ENCODE measurements at places on chromosomes 6 and 20. TPM values are rescaled to one million over a fixed set of nuclear protein-coding genes. Genes with fewer than 3 reads are reported as not detected.

DNA sequence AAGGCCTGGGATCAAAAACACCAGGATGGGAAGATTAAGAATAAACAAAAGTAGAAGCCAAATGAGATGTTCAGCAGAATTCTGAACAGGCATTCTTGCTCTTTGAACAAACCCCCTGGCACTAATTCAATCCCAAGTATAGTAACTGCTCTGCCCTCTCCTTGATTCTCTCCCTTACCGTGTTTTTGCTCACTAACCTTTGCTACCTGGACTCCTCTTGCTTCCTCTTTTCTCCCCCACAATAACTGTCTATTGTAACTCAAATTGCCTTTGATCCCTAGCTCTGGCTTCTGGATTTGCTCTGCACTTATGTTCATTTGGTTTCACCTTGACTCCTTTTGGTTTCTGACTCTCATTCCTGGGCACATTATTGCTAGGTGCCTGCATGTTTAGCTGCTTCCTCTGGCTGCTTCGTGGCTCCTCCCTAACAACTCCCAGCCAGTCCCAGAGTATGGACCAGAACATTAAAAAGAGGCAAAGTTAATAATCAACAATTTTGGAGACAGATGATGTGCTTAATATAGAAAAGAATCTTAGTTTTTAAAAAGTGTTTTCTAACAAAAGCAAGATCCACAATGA, 65.4 kb upstream of the PHIP start:
- H3K4me1 ChIP-seq, result no peaks in the 10 kb centered on the region
- H3K4me3 ChIP-seq, result no peak overlapping the region
- DNase-seq, result no peak
- peaks cover 5% of the 10 kb centered on the region for H3K27me3 ChIP-seq
- H3K36me3 ChIP-seq, result no peaks in the 10 kb centered on the region

The SIRPB1 gene
- total RNA-seq, result 4.3 TPM

The ARG1 gene
- total RNA-seq, result not detected

The WFDC12 gene
- not detected for total RNA-seq

DNA sequence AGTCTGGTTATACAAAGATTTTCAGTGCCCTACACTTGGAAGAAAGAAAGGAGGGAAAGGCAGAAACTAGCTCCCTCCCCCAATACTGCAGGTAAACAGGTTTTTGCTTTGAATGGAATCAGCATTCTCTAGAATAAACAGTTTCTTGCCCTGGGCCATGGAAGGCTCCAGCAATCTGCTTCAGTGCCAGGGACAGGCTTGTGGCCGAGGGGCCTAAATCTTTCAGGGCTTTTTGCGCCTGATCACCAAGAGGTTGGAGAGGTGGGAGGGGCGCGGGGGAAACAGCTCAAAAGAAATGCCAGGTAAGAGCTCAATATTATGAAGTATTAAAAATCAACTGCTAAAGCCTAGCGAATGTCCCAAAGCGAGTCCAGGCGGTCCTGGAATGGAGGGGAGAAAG, 23.8 kb downstream of the TFAP2B start:
- no peaks in the 10 kb centered on the region for H3K36me3 ChIP-seq
- H3K27me3 ChIP-seq, result peaks cover 95% of the 10 kb centered on the region
- no peak overlapping the region for H3K27ac ChIP-seq
- H3K4me1 ChIP-seq, result peaks cover 2% of the 10 kb centered on the region
- H3K4me3 ChIP-seq, result no peak overlapping the region
- DNase-seq, result no peak

DNA sequence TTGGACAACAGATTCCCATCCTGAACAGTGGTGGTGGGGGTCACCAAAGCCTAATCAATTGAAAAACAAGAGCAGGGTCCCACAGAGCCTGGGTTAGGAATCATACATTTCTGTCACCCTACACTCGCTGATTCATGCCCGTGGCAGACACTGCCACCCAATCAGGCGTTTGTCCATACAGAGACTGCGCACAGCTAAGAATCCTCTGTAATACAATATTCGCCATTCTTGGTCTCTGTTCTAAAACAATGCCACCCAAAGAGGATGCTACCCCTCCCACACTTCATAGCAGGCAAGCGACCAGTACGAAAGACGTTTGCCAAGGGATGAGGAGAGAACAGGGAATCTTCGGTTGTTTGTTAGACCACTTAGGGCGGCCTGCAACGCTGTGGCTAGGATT, 28.1 kb upstream of the SLC22A23 start:
- H3K4me1 ChIP-seq, result no peaks in the 10 kb centered on the region
- peaks cover under 1% of the 10 kb centered on the region for H3K36me3 ChIP-seq
- H3K4me3 ChIP-seq, result no peak overlapping the region
- peaks cover 22% of the 10 kb centered on the region for H3K27me3 ChIP-seq
- no peak for DNase-seq

The TREM1 gene
- total RNA-seq, result 0.30 TPM

DNA sequence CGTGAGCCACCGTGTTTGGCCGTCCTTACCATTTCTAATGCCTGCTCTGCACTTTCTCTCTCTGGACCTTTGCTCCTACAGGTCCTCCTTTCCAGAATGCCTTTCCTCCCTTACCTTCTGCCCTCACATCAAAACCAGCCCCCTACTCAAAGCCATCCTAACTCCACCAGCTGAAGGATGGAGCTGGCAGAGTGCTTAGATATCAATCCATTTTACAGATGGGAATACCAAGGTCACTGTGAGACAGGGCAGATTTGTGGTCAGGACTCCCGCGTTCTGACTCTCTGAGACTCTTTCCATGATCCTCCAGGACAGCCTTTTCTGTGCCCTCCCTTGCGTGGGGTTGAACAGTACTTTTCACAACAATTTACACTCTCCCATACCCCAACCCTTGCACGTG, 41.7 kb upstream of the SCRT2 start:
- H3K36me3 ChIP-seq, result no peaks in the 10 kb centered on the region
- DNase-seq, result no peak
- H3K4me3 ChIP-seq, result no peak overlapping the region
- H3K27me3 ChIP-seq, result peaks cover 15% of the 10 kb centered on the region
- H3K4me1 ChIP-seq, result no peaks in the 10 kb centered on the region
- no peak overlapping the region for H3K27ac ChIP-seq

DNA sequence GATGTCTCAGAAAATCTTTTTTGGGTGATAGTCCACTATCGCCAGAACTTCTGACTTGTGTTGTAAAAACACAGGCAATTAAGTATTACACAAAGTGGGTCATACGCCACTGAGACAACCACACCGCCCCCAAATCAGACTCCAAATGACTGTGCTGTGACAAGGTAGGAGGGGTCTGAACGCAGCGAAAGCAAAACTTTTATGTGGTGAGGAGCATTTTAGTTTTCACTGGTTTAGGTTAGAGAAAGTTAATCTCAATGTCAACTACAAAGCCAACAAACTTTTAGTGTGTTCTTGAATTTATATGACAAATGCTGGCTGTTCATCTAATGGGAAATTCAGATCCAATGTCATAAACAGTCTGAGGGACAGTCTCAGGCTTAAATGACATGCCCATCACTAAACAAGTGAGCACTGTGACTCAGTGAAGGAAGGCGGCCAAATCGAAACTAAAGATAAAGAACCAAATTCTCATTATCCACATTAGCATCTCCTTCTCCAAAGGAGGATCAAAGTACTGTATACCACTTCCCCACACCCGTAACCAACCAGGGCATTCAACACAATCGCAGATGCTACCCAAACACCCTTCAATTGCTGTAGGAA, 186.7 kb downstream of the GJA10 start:
- peak overlapping the region; percentile 89 for H3K4me3 ChIP-seq
- H3K27ac ChIP-seq, result peak overlapping the region; percentile 97
- DNase-seq, result peak; percentile 84
- no peaks in the 10 kb centered on the region for H3K27me3 ChIP-seq
- peaks cover 70% of the 10 kb centered on the region for H3K4me1 ChIP-seq

The SIRPD gene
- 0.28 TPM for total RNA-seq

The ISM1 gene
- 3.2 TPM for total RNA-seq

GRCh38 chr20:9342651-9343050, 171.7 kb upstream of the LAMP5 start:
- H3K27me3 ChIP-seq, result peaks cover 6% of the 10 kb centered on the region
- no peaks in the 10 kb centered on the region for H3K4me1 ChIP-seq
- DNase-seq, result no peak
- no peaks in the 10 kb centered on the region for H3K36me3 ChIP-seq

DNA sequence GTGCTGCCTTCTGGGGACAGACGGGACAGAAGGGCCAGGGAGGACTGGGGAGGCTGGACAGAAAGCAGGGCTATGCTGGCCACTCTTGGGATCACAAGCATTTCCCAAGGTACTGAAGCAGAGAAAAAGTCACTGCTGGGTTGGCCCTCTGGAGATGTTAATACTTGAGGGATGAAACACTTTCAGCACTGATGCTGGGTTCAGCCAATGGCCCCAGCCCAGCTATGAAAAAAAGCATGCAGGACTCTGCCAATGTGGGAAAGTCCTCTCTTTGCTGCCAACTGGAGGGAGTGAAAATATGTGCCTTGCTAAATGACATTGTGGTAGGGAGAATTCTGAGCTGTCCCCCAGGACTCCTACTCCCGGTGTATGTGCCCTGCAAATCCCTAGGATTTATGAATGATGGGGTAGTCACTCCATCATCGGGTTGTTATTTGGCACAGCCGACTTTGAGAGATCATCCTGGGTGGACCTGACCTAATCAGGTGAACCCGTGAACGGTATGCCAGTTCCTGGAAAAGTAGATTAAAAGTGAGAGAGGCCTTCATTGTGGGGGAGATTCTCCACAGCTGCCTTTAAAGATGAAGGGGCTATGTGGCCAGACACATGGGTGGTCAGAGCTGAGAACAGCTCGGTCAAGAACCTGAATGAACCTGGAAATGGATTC, 119.9 kb upstream of the TRAF3IP2 start:
- peak overlapping the region; percentile 79 for H3K27ac ChIP-seq
- H3K36me3 ChIP-seq, result peaks cover 79% of the 10 kb centered on the region
- no peak for DNase-seq
- peaks cover 77% of the 10 kb centered on the region for H3K4me1 ChIP-seq

DNA sequence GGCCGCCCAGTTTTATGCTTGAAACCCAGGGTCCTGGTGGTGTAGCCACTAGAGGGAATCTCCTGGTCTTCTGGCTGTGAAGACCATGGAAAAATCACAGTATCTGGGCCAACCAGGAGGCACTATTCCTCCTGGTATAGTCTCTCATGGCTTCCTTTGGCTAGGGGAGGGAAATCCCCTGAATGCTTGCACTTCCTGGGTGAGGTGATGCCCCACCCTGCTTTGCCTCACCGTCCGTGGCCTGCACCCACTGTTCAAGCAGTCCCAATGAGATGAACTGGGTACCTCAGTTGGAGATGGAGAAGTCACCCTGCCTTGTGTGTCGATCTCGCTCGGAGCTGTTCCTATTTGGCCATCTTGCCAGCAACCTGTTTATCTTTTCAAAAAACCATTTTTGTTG, 10.1 kb upstream of the ZNF337 start:
- no peaks in the 10 kb centered on the region for H3K27me3 ChIP-seq
- peaks cover 60% of the 10 kb centered on the region for H3K36me3 ChIP-seq
- peak; percentile 29 for DNase-seq
- H3K4me3 ChIP-seq, result peak overlapping the region; percentile 55

DNA sequence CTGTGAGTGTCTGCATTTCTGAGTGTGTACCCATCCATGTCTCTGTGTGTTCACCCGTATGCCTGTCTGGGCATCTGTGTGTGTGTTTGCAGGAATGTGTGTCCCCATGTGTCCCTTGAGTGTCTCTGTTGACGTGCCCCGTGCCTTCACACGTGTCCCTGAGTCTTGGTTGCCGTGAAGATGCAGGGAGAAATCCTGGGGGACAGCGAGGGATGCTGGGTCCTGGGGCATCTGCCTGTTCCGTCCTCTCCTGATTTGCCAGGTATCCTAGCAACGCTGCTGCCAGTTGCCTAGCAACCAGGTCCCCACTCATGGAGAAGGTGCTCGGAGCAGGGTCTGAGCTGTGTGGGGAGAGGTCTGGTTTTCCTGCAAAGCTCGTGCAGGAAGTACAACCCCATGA, 6.0 kb upstream of the LKAAEAR1 start:
- DNase-seq, result no peak
- no peak overlapping the region for H3K27ac ChIP-seq
- H3K4me1 ChIP-seq, result no peaks in the 10 kb centered on the region
- H3K27me3 ChIP-seq, result peaks cover 3% of the 10 kb centered on the region
- no peaks in the 10 kb centered on the region for H3K36me3 ChIP-seq
- no peak overlapping the region for H3K4me3 ChIP-seq

The FRK gene
- 0.08 TPM for total RNA-seq

DNA sequence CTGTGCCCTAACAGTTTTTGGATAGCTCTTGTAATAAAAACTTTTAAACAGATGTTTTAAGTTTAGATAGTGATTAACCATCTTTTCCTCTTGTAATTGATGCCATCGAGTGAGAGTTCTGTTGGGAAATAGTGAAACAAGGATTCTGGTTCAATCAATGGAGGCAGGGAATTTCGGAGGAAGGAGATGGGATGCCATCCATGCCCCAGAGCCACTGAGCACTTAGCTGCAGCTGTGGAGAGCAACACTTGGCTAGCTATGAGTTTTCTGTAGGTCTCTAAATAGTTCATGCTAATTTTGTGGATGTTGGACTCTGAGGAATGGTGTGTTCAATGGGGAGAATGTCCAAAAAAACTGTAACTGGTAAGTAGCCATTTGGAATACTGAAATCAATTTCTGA, 16.7 kb downstream of the CBFA2T2 start:
- H3K27me3 ChIP-seq, result no peaks in the 10 kb centered on the region
- peaks cover 20% of the 10 kb centered on the region for H3K4me1 ChIP-seq
- no peak overlapping the region for H3K27ac ChIP-seq
- no peak for DNase-seq
- H3K36me3 ChIP-seq, result peaks cover 12% of the 10 kb centered on the region

The LBP gene
- total RNA-seq, result not detected

DNA sequence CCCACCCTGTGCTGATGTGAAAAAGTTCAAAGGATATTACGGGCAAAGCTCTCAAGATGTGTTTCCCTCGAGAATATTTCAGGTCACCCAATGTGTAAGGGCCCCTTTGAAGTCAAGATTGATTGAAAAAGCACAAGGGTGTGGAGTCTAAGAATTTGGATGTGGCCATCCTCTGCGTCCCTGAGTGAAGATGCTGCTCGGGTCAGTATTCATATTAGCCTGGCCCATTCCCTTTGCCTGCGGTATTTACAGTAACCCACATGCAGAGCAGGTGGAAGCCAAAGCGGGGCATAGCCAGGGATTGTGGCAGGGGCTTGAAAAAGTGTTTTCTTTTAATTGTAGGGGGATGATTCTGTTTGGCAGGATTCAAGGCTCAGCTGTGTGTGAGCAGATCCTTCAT, 211.0 kb downstream of the TSHZ2 start:
- no peak for DNase-seq
- H3K27ac ChIP-seq, result no peak overlapping the region
- H3K36me3 ChIP-seq, result no peaks in the 10 kb centered on the region

DNA sequence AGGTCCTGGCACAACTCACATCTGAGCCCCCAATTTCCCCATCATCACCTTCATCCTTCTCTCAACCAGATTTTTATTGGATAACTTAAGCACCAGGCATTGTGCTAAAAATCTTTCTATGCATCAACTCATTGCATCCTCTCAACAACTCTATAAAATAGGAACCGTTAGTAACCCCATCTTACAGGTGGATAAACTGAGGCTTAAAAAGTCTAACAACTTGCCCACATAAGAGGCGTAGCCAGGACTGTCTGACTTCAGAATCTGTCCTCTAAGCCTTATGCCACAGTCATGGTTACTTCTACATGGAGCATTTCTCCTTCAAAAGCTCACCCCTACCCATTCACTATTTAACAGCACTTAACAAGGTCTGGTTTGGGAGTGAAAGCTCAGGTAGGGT, 51.1 kb downstream of the PPP1R16B start:
- H3K27ac ChIP-seq, result no peak overlapping the region
- H3K4me1 ChIP-seq, result peaks cover 56% of the 10 kb centered on the region
- H3K4me3 ChIP-seq, result no peak overlapping the region
- no peaks in the 10 kb centered on the region for H3K27me3 ChIP-seq
- DNase-seq, result no peak

All from activated naive CD8-positive, alpha-beta T cell treated with anti-CD3 and anti-CD28 coated beads for 36 hours (primary cell).